ENCODE measurements at places on chromosomes 3 and 15.

- no peak for DNase-seq
These were observed 424.0 kb downstream of the MCTP2 start for GRCh38 chr15:94655249-94655880.

- no peak for DNase-seq
These were observed 23.8 kb upstream of the TRAK1 start for GRCh38 chr3:42067326-42067725.

DNA sequence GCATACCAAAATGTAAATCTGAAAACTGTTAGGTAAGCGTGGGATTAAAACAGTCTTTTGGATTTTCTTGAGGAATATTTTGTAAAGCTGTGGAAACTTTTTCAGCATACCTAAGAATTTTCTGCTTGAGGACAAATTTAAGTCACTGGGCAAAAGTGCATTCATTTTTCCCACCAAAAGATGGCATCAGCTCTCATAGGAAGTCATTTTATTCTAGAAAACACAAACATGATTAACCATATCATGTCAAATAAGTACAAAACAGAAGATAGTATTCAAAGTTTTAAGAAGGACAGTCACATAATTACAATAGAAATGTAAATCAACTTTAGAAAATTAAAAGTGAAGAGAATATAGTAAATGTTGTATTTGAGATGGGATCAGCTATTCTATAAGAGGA lies 63.5 kb downstream of the SLC49A4 start:
- no peak for DNase-seq

DNA sequence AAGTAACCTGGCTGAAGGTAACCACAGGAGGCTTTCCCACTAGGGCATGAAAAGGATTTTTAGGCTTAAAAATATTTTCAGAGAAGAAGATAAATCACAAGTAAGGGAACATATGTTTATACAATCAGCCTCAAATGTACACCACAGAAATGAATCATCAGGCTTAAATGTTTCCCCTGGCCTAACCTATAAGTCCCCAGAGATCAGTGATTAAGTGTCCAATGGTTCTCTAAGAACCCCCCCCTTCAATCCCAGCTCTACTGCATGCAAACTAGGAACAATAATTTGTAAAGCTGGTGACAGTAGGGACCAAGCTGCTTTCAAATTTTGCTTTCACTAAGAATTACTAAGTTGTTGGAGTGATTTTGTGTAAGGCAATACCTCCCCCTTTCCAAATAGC lies 431.6 kb upstream of the LMCD1 start:
- DNase-seq = no peak

GRCh38 chr3:112770032-112770626 lies 76.5 kb downstream of the CD200R1L start:
- DNase-seq = peak; percentile 47

DNA sequence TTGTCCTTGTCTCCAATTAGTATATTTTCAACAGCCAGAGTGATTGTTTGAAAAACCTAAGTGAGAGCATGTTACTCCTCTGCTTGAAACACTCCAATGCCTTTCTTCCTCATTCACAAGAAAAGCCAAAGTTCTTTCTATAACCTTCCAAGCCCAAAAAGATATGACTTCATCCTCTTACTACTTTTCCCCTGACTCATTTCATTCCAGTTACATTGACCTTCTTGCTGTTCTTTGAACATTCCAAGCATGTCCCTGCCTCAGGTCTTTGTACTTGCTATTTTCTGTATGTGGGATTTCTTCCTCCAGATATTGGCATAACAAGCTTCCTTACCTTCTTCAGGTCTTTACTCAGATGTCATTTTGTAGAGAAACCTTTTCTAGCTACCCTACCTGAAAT lies 28.3 kb downstream of the EHHADH start:
- DNase-seq = no peak

GRCh38 chr3:177777699-177778098 lies 580.4 kb upstream of the TBL1XR1 start:
- peak; percentile 51 for DNase-seq

GRCh38 chr3:32154205-32154579 lies 47.8 kb downstream of the GPD1L start:
- DNase-seq = no peak

DNA sequence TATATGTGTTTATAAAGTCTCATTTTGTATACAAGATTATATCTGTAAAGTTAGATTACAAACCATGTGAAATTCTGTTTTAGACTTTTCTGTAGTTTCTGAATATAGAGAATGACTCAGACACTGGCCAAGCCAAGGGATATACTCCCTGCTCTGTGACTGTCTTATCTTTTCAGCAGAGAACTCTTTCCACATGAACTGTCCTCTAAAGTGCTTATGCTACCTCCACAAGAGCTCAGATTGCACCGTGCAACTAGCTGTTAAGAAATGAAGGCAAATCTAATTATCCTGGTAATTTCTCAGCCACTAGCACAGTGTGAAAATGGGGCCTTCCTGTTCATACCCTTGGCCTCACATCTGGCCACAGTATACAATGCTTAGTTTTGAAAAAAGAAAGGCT lies 44.3 kb upstream of the CPNE4 start:
- DNase-seq = no peak

DNA sequence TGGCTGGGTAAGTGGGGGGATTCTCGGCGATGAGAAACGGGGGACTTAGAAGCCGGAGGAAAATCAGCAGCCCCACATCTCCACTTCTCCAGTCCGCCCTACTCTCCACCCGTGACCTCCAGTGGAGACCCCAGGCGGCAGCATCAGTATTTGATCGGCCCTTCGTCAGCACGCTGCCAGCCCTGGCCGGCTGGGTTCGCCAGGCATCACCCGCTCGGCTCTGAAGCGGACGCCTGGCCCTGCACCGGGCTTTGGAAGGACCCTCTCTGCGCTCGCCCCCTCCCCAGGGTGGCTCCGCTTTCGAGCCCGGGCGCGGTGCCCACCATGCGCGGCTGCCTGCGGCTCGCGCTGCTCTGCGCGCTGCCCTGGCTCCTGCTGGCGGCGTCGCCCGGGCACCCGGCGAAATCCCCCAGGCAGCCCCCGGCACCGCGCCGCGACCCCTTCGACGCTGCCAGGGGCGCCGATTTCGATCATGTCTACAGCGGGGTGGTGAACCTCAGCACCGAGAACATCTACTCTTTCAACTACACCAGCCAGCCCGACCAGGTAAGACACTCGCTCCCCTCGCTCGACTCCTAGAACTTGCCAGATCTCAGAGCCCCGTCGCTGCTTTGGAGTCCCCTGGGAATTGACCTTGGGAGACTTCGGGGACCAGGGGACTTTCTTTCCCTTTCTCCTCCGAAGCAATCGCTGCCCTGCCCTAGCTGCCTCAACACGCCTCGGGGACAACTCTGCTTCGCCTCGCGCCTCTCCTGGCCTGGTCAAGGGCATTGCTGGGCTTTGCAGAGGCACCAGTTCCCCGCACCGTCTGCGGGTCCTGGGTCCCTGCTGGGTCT lies 561 bp downstream of the SIDT1 start:
- peak; percentile 73 for DNase-seq

DNA sequence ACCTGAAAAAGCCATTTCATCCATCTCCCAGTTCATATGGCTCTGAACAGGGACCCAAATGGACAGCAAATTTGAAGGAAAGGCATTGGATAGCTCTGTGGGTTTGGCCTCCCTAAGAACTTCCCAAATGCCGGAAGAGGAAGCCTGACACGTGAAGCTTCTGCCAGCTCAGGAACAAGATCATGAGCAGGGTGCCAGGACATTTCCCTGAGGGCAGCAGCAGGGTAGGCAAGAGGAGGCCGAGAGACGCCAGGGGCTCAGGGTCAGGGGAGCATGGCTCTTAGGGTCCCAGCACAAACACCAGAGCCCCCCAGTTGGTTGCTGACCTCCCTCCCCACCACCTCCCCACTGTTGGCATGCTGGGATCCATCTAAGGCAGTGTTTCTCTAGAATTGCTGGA lies 187.5 kb downstream of the MEGF11 start:
- no peak for DNase-seq

DNA sequence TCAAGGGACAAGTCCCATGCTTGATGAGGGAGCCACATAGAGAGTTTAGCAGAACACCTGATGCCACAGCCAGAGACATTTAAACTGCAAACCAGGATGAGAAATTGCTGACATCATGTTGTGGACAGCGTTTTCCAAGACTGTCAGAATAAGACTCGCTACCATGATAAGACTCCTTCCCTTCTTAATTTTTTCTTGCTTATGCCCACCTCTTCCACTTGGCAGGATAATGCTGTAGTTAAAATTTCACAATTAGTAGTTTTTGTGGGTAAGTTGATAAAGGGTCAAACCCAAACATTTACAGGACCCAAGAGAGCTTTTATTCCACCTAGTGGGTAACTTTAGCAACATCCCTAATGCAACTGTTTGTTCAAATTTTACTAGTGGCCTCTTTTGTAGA lies 3.0 kb upstream of the PIAS1 start:
- no peak for DNase-seq

- no peak for DNase-seq
These were observed 74.4 kb downstream of the DHX30 start for GRCh38 chr3:47877290-47877689.

- DNase-seq = no peak
These were observed 205.7 kb upstream of the NECTIN3 start for GRCh38 chr3:110865934-110866333.

GRCh38 chr3:68866157-68866556 lies 66.2 kb downstream of the TAFA4 start:
- no peak for DNase-seq

GRCh38 chr15:42914728-42915497 lies 5.7 kb downstream of the TTBK2 start:
- DNase-seq = no peak

GRCh38 chr3:188397766-188398705 lies 244.1 kb downstream of the LPP start:
- no peak for DNase-seq

DNA sequence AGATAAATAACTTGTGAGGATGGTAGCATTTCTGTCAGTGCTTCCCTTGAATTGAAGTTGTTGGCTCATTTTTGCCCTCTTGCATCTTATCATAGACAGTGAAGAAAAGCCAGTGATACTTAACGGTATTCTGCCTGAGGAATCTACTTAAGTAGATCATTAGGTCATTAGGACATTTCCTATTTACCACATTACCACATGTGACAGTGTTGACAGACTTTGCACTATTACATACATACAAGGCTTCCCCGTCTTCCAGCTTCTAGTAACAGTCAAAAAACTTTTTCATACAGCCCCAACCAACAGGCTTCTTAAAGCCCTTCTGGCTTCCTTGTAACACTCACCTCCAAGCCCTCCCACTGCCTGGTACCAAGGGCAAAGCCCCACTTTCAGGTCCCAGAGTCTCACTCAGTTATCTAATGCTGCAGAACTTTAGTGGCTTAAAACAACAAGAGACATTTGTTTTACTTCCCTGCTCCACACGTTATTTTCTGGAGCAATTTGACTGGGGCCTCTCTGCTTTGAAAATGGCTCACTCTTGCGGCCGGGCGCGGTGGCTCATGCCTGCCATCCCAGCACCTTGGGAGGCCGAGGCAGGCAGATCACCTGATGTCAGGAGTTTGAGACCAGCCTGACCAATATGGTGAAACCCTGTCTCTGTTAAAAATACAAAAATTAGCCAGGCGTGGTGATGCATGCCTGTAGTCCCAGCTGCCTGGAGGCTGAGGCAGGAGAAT lies 40.0 kb downstream of the ASB7 start:
- no peak for DNase-seq

GRCh38 chr3:156293566-156293965 lies 173.2 kb downstream of the KCNAB1 start:
- DNase-seq = no peak
